Upper lobe of left lung (tissue), 6 donors: ENCODE measurements at places on chromosomes 13 and 19. TPM values are rescaled to one million over a fixed set of nuclear protein-coding genes. Genes with fewer than 3 reads are reported as not detected.

Gene RGL3
- total RNA-seq: 41.9 TPM

Gene SLC7A1
- 23.3 TPM for total RNA-seq

Gene MAMSTR
- total RNA-seq: 3.1 TPM

Gene OSCAR
- total RNA-seq: 73.2 TPM

Gene ALG11
- 14.4 TPM for total RNA-seq

Gene KLK15
- total RNA-seq: not detected

Gene GPR183
- total RNA-seq: 11.1 TPM

Gene PGLYRP2
- total RNA-seq: not detected

Gene FFAR1
- not detected for total RNA-seq

Gene IZUMO2
- total RNA-seq: not detected

Gene POU4F1
- total RNA-seq: not detected

Gene GSX1
- total RNA-seq: not detected

Gene CYP4F8
- not detected for total RNA-seq

Gene STOML3
- total RNA-seq: 10.8 TPM

Gene GPR12
- not detected for total RNA-seq

Gene GNG7
- 7.6 TPM for total RNA-seq

Gene COG6
- total RNA-seq: 10.3 TPM

Gene ZNF737
- 22.1 TPM for total RNA-seq

Gene ZNF765
- total RNA-seq: 8.9 TPM

Gene SOX1
- total RNA-seq: not detected

Gene RNF17
- 0.27 TPM for total RNA-seq

Gene C19orf73
- total RNA-seq: 1.8 TPM

Gene FLT3
- 3.2 TPM for total RNA-seq

Gene RFPL4A
- total RNA-seq: not detected

Gene ZNF586
- total RNA-seq: 30.4 TPM

Gene KLHL1
- not detected for total RNA-seq

Gene NALCN
- total RNA-seq: 1.6 TPM

Gene ZNF850
- 1.4 TPM for total RNA-seq

Gene CEACAM7
- total RNA-seq: 0.23 TPM

Gene CACNG6
- 3.5 TPM for total RNA-seq

Gene APOE
- total RNA-seq: 256 TPM

Gene FGF14
- 8.4 TPM for total RNA-seq

Gene ZNF93
- 4.3 TPM for total RNA-seq

Gene ETHE1
- total RNA-seq: 69.2 TPM

Gene SHD
- total RNA-seq: not detected

Gene TEAD2
- total RNA-seq: 26.1 TPM

Gene PSPN
- total RNA-seq: 1.1 TPM

Gene ZNF709
- 11.2 TPM for total RNA-seq

Gene MISP
- 47.0 TPM for total RNA-seq

Gene UBE2S
- total RNA-seq: 20.5 TPM

Gene CLEC17A
- total RNA-seq: not detected

Gene ATP4A
- total RNA-seq: not detected

Gene PDE4A
- total RNA-seq: 22.8 TPM

Gene PODNL1
- total RNA-seq: 4.2 TPM
